ENCODE measurements at places on chromosomes 6 and 20.

- no peak for DNase-seq
Observed at GRCh38 chr6:169046021-169046420, 207.6 kb downstream of the THBS2 start.

DNA sequence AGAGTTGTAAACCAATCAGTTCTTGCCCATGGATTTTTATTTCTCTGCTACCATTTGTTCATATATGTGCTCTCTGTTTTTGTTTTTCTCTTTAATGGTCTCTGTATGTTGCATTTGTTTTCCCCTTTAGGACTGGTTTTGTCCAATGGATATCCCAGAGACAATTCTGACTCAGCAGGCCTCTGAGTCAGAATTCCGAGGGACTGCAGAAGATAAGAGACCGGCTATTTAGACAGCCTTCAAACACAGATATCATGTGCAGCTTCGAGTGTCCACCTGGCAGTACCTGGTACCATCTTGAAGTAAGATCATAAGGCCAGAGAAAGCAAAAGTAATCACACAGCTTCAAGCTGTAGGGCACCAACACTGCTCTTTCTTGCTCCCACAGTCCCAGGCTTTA, 125.5 kb downstream of the ELOVL4 start:
- no peak for DNase-seq

DNA sequence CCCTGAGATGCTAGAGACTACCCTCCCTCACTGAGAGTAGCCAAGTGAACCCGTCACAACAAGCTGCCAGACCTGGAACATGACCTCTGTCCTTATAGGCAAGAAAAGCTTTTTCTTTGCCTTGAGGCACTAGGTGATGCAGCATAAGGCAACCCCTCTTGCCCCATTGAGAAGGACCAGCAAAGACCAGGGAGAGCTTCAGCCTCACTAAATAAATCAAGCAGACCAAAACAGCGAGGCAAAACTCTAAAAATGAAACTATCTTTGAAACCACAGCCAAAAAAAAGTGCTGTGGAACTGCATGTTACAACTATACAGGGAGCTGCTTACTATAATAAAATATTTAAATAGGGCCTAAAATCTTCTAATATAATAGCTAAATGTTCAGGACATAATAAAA, 62.6 kb upstream of the FAM83B start:
- no peak for DNase-seq

DNA sequence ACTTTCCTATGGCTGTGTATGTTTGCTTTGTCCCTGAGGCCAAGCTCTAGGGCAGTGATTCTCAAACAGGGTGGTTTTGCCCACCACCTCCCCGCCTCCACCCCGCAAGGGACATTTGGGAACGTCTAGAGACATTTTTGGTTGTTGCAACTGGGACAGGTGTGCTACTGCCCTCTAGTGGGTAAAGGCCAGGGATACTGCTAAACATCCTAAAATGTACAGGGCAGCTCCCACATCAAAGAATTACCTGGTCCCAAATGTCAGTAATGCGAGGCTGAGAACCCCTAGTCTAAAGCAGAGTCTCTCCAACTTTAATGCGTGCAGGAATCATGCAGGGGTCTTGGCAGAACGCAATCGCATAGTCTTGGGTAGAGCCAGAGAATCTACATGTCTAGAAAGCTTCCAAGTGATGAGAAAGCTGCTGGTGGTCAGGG, 5.1 kb downstream of the KCNS1 start:
- peak; percentile 43 for DNase-seq

DNA sequence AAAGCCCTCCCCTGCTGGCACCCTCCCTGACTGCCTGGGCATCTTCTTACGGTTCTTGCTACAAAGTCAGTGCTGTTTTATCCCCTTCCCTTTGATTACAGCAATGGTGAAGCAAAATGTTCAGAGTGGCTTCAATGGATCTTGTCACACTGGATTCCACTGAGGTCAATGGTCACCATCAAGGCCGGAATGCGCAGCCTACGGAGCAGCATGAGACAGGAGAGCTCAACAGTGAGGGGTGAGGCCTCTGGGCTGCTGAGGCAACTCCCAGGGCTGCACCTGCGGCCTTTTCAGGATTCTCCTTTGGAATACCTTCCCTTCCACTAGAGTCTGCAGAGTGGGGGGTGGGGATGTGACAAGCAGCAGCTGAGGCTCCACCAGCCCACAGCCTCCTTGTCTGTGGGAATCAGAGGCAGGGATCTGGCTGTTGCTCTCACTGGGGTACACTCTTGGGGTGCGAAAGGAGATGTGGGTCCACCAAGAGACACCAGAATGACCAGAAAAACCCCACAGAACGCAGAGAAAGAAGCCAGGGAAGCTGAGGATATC, 40.4 kb upstream of the EMILIN3 start:
- no peak for DNase-seq

- no peak for DNase-seq
Observed at GRCh38 chr6:3929281-3929798, 80.2 kb downstream of the FAM50B start.

DNA sequence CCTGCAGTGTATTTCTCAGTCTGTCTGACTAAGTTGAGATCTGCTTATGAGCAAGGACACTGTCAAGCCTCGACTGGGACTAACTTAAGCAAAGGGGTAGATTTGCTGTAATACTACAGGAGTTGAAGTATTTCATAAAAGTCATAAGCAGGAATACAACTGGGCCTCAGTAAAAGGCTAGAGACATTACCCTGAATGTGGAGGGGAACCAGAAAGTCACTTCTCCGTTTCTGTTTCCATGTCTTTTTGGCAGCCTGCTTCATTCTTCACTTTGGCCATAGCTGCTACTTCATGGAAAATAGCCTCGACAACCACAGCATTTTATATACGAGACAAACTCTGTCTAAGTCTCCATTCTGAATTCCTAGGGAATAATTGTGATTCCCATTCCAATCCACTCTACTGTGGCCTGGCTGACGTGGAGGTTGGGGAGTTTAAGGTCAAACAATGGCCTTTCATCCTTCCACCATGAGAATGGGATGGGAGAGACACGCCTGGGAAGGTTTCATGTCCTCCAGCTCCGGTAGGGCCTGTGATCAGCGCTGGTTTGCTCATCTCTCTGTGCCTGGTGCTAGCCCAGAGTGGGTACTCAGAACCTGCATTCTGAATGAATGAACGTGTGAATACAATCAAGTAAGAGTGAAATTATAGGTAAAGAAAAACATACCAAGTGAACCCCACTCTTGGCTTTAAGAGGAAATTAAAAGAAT, 37.1 kb upstream of the DUSP22 start:
- no peak for DNase-seq

GRCh38 chr6:45900808-45901752, 114.6 kb downstream of the CLIC5 start:
- no peak for DNase-seq

DNA sequence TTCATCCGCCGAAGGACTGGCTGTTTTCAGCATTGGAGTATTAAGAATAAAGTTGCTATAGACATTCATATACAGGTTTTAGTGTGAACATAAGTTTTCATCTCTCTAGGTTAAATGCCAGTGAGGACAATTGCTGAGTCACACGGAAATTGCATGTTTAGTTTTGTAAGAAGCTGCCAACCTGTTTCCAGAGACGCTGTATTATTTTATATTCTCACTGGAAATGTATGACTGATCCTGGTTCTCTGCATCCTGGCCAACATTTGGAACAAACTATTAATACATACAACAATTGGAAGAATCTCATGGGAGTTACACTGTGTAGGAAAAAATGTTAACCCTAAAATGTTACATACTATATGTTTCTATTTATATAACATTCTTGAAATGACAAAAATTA, 16.7 kb upstream of the TGM6 start:
- DNase-seq: no peak

- DNase-seq: peak; percentile 61
Observed at GRCh38 chr20:57323034-57323433, 6.6 kb upstream of the SPO11 start.

DNA sequence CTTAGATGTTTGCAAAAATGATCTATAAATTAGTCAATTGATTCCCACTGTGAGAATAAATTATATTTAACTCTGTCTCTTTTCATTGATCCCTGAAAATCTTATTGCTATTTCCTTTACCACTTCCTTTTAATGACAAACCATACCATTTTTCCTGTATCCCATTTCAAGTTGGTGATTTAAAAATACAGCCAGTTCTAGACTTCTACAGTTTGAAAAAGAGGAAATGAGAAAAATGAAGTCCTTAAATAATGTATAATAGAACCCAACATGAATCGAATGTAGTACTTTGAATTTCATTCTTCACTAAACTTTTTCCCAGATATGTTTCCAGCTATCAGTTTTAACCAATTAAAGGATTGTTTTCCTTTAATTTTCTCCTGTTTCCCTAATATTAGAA, 29.5 kb upstream of the SDHAF4 start:
- DNase-seq: no peak

DNA sequence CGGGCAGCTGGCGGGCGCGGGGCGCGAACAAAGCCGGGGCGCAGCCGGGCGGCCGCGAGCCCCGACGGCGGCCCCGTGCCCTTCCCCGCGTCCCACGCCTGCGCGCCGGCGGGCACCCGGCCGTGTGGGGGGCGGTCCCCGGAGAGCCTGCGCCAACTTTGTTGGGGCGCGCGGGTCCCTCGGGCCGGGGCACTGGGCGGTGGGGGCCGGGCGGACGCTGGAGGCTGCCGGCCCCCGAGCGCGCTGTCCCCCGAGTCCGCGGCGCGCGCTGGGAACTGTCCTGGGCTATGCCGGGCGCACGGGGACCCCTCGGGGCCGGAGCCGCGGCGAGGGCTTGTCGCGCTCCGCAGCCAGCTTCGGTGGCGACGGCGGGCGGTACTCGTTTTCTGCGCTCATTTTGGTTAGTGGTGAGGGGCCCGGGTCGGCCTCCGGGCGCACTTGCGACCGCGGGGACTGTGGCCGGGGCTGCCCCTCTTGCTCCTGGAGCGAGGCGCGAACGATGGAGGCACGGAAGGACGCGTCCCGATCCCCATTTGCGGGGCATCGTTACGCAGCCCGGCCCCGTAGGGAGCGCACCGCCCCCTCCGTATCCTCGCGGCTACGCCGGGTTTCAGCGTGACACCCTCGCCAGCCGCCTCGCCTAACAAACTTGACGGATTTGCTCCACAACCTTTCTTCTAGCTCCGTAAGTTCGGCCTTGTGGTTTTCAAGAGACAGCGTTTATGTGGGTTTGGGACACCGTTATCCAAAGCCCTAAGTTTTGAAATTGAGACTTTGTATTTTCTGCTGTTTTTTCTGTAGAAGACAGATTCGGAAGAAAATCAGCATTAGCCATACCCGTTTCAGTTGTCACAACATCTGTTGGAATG, 622 bp downstream of the SS18L1 start:
- no peak for DNase-seq

- no peak for DNase-seq
Observed at GRCh38 chr20:37042986-37043972, 52.5 kb downstream of the RBL1 start.

DNA sequence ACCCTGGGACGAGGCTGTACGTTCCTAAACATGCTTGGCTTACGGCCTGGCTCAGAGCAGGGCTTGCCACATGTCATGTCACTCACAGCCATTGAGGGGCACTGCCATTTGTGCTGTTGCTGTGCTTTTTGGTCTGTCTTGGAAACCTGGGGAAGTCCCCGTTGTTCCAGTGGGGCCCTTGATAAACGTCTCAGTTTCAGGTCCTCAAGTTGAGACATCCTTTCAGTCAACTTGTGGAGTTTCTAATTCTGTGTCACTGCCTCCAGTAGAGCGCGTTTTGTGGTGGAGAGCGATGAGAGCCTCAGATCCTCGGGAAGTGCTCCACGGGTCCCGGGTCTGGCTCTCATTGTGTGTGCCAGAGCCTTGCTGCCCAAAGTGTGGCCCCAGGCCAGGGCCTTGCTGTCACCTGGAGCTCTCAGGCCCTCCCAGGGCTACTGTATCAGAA, 43.0 kb upstream of the CCR6 start:
- no peak for DNase-seq

DNA sequence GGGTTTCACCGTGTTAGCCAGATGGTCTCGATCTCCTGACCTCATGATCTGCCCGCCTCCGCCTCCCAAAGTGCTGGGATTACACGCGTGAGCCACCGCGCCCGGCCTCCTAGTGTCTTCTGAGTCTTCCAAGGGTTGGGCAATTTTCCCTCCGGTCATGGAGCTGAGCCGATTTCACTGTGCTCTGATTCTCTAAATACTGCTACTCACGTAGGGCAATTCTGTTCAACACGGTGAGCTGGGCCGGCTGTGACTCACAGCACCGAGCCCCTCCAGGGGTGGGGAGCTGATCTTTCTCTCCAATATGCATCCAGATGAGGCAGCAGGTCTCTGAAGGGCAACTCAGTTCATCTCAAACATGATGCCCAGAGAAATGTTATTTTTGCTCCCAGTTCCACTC, 71.6 kb upstream of the CD93 start:
- no peak for DNase-seq

- DNase-seq: no peak
Observed at GRCh38 chr6:39335780-39336545, 13.5 kb upstream of the KCNK16 start.

GRCh38 chr20:33664762-33665144, 2.0 kb upstream of the ACTL10 start:
- DNase-seq: no peak

DNA sequence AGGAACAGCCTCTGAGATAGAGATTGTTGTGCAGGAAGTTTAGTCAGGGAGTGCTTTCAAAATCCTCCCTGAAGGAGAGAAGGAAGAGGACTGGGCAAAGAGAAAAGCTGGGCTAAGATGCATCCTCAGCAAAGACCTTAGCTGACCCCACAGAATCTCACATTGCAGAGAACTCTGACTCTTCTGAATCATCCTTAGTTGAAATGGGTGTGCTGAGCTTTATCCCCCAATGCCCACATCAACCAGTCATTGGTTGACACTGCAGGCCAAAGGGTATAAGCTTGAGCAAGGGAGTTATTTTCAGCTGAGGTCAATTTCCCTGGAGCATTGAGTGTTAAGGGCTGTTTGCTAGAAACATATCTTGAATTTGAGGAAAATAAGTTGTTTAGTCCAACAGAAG, 732.2 kb downstream of the CBLN4 start:
- no peak for DNase-seq

GRCh38 chr6:74250161-74250818, 554.3 kb downstream of the CD109 start:
- DNase-seq: no peak

DNA sequence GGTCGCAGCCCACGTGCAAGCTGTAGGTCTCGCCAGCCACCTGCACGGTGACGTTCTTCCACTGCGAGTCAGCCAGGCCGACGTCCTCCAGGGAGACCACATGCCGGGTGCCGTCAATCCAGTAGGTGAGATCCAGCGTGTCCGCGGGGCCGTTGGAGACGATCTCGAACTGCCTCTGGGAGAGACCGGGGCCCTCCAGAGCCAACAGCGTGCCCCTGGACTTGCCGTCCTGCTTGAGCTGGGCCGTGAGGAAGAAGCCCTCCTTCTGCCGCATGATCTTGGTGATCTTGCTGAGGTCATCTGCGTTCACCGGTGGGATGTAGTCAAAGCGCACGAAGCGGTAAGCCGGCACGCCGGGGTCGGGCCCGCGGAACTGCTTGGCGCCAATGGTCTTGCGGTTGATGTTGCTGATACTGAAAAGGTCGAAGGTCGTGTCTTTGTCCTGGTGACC, 5.1 kb downstream of the THBS2 start:
- no peak for DNase-seq

GRCh38 chr6:24391756-24392405, 10.9 kb upstream of the MRS2 start:
- DNase-seq: no peak

GRCh38 chr6:111793711-111794111, 79.5 kb downstream of the FYN start:
- no peak for DNase-seq

GRCh38 chr6:144055121-144055931, 40.0 kb downstream of the SF3B5 start:
- DNase-seq: no peak
